ENCODE measurements at places on chromosomes 6 and 20. TPM values are rescaled to one million over a fixed set of nuclear protein-coding genes. Genes with fewer than 3 reads are reported as not detected.

- no peak for DNase-seq
Measured at GRCh38 chr20:35252037-35252461, 25.6 kb downstream of the MMP24 start.

EYA4 gene
- total RNA-seq, result 0.47 TPM

EEF1A2 gene
- total RNA-seq, result 214 TPM

DNA sequence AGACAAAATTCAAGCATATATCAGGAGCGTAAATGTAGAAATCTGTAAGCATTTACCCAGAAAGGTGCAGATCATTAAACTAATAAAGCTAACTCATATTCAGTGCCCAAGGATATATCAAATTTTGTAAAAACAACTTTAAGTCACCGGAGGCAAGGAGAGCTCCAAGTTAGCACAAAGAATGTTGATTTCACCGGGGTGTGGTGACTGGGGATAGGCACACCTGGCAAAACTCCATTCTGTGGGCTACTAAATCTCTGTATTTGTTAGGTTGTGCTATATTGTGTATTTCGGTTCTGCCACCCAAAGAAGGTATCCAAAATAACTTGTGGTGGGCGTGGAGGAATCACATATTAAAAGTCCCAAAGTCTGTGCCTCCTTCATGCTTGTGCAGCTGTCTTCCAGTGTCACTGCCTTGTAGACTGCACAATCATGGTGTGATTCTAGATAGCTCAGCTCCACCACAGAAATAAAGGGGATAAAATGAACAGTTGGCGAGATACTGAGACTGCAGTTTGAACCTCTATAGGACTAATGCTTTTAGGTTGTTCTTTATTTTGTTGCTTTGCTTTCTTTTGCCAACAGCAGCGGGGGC lies 111.6 kb downstream of the GMDS start:
- DNase-seq, result no peak

SPAG4 gene
- 1.4 TPM for total RNA-seq

All from occipital lobe (tissue), 3 donors.